Central memory CD4-positive, alpha-beta T cell (primary cell): ENCODE measurements at places on chromosomes 1 and 21.

GRCh38 chr1:102578804-102579203 lies 529.5 kb downstream of the COL11A1 start:
- no peak for DNase-seq

- DNase-seq, result no peak
Observed at GRCh38 chr1:181817091-181817490, 244.4 kb downstream of the ZNF648 start.

GRCh38 chr1:225319871-225320270 lies 108.0 kb downstream of the LBR start:
- DNase-seq, result no peak

DNA sequence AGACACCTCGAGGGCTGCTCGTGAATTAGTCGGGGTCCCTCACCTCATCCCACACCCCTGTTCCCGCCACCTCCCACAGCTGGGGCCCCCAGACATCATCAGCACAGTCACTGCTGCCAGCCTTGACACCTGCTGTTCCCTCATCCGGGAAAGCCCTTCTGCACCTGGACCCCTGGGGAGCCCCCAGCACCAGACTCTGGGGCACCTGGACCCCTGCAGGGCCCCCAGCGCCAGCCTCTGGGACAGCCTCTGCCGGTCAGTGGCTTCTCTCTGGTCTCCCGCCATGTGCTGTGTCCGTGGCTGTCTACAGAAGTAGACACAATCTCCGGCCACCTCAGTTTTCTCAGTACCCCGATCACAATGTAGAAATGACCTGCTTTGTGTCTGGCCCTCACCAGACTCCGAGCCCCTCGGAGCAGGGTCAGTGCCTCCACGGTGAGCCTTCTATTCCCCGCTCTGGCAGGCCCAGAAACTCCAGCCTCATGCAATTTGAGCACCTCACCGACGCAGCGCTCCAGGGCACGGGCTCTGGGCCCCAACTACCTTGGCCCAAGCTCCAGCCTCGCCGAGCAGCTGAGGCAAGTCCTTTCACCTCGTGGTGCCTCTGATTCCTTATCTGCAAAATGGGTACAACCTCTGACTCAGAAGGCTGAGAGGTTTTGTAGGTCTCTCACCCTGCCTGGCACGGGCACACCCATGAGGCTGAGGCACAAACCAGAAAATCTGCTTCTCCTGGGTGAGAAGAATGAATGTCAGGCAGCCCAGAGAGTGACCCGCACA lies 84.7 kb downstream of the RIPK4 start:
- DNase-seq, result no peak

GRCh38 chr1:45044916-45045315 lies 32.9 kb downstream of the UROD start:
- DNase-seq, result no peak

DNA sequence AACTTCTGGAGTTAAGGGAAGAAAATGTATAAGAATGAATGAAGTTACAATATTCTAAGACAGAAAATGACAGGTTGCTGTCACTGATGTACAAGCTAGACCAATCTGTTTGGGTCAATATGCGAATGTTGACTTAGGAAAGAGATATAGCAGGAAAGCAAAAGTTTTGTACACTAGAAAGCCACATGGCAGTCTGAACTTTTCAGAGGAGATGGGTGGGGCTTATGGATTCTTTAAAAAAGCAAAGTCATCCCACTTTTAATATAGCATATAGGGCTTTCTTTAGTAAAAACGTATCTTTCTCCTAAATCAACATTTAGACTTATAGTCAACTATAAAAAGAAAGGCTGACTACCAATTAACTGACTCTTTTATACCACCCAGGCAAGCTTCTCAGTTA lies 381.2 kb downstream of the PTPRC start:
- no peak for DNase-seq

DNA sequence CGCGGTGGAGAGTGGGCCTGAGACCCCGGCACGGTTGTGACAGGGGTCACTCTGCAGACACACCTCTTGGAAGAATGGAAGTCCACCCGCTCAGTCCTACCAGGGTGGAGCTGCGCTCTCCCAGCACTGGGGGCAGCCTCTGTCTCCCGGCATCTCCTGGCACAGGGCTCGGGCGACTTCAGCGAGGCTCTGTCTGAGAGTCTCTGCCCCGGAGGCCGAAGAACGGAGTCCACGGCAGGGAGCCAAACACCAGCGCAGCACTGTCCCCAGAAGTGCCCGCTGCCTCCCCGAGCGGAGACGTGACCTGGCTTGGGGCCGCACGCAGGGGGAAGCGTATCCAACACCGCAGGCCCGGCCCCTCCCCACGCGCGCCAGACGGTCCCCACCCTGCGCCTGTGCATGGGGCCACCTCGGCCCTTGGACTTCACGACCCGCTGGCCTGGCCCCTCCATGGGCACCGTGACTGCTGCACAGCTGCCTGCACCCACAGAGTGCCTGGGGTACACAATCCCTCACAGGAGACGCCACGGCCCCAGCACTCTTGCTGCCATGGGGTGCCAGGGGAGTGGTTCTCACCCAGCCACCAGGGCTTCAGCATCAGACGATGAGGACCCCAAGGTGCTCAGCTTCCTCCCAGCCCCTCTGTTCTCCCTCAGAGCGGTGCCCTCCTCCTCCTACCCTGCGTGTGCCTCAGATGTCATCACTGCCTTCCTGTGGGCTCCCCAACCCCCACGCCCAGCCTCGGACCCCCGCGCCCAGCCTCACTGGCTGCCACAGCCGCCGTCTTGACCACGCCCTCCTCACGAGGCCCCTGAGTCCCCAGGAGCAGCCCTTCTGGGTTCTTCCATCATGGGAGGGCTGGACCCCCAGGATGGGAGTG lies 14.9 kb upstream of the RNF223 start:
- DNase-seq, result no peak

DNA sequence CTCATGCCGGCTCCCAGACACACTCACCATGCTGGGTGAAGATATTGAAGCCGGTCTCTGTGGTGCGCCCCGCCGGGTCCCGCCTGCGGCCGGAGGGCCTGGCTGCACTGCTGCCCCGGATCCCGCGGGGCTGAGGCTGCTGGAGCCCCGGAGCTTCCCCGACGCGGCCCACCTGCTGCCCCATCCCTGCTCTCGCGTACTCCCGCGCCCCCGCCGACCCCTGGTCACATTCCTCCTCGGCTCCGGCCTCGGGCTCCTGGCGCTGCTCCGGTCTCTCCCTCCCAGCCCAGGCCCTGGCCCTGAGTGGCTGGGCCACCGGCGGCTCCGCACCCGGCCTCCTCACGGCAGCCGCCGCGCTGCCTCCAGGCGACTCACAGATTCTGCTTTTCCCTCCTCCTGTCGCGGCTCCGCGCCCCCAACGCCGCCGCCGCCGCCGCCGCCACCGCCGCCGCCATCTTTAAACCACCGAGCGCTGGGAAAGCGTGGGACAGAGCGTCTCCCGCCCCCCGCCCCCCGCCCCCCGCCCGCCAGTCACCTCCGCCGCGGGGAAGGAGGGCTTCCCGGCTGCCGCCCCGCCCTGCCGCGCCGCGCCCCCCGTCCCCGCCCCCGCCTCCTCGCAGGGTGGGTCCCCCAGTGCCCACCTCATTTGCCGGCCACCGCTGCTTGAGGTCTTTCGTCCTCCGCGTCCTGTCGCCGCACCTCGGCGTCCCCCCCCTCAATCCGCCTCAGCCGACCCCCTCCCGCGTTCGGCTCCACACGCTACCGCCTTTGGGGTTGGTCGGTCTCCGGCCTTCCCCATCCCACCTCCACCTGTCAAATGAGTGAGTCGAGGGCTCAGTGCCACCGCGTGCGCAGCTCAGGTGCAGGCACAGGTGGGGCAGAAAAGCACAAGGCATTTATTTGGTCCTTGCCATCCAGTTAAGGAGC lies at the start of gene ABL2:
ABL2 (minus strand) TSS at position 464 of the 927 bp plus-strand sequence; CDS start at position 184, 280 bp downstream.
- DNase-seq, result peak; percentile 49
